ENCODE measurements at places on chromosomes 5 and 9.

GRCh38 chr5:157159209-157159751, 6.8 kb downstream of the GARIN3 start:
- no peak for DNase-seq

GRCh38 chr5:102539562-102539961, 40.8 kb upstream of the SLCO6A1 start:
- no peak for DNase-seq

DNA sequence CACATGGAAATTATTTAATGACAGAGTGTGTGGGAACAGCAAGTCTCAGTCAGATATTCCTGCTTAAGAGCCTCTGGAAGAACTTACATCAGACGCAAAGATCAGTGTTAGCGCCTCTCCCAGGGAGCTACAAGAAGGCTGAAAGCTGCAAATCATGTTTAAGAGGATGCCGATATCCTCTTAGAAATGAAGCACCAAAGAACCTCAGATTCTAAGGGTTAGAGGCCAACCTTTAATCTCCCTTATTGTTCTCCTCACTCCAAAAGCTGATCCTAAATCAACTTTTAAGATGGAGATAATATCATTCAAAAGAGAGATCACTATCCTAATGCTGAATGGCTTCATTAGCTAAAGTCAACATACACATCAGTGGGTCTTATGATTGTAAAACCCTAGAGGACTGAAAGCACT, 160.6 kb downstream of the NFIB start:
- no peak for DNase-seq

DNA sequence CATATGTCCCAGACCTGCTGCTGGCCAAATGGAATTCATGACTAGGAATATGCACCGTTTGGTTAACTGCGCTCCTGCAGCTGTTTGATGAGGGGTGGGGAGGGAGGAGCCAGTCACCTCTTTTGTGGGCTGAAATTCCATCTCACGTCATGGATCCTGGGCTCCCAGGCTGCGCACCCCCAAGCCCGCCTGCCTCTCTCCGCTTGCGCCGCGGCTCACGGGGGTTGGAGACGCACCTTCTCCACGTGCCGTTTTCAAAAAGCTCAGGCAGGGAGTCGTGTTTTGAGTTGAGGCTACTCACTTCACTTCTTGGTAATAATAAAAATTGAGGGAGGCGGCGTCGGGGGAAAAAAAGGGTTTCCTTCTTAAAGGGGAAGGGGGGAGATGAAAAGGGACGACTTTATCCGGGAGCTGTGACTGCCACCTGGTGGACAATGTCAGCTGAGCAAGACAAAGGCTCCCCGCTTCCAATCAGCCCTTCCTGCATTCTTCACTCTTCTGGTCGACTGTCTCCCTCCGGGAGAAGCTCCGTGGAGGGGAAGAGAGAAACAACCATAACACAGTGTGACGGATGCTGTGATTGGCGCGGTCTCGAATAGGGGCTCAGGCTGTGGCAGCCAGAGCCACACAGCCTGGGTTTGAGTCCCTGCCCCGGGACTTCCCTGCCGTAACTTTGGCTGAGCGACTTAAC, 15.9 kb upstream of the C5orf47 start:
- peak; percentile 52 for DNase-seq

- DNase-seq = no peak
Measured at GRCh38 chr5:131635684-131636572, 899 bp upstream of the RAPGEF6 start.

DNA sequence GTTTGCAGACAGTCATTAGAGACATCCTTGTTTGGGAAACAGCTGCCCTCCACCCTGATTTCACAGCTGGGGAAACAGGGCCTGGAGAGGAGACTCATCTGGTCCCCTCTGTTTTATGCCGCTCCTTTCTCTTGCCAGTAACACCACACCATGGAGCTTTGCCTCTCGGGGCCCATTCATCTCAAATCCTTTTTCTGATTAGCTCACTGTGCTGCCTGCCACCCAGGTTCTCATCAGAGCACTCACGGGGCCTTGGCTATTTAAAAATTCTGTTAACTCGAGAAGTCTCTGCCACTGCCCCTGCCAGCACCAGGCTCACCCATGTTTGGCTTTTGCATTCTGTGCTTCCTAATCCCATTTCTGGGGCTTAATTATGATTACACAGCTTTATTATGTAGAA, 36.8 kb upstream of the C5orf58 start:
- DNase-seq = no peak

DNA sequence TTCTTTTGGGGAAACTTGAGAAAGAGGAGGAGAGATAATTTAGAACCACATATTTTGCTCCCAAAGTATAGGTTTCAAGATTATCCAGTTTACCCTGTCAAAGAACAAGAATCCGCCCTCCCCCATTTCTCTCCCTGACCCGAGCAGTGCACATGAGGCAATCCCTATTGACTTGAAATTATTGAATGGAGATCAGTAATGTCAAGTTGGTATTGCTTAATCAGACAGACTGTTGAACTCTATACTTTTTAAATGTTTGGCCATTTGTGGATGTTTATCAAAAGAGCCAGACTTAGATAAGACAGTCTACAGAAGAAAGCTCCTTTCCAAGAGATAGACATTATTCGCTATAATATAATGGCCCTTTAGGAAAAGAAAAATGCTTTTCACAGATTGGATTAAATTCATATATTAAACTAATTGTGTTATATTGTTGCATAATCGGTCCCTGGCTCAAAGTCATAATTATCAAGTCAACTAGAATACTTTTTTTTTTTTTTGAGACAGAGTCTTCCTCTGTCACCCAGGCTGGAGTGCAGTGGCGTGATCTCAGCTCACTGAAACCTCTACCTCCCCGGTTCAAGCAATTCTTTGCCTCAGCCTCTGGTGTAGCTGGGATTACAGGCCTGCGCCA, 5.3 kb downstream of the SLC25A25 start:
- DNase-seq = no peak

DNA sequence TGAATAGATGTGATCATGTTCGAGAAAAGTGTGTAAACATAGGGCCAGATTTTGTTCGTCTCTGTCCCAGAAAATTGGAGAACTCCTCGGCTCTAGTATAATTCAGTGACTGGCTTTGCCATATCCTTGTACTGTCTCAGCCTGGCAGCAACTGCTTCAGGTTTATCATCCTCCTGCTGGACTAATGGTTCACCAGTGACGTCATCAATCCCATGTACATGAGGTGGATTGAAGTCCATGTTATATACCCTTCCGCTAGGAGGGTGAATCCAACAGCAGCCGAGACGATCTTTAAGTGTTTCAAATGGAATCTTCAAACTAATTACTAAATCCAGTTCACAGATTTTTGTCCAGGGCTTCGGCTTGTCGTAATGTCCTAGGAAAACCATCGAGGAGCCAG, 17.1 kb upstream of the PLPP1 start:
- DNase-seq = no peak

GRCh38 chr5:72959257-72959656, 3.4 kb downstream of the FCHO2 start:
- DNase-seq = no peak

GRCh38 chr5:126438267-126438666, 15.1 kb downstream of the GRAMD2B start:
- DNase-seq = no peak

DNA sequence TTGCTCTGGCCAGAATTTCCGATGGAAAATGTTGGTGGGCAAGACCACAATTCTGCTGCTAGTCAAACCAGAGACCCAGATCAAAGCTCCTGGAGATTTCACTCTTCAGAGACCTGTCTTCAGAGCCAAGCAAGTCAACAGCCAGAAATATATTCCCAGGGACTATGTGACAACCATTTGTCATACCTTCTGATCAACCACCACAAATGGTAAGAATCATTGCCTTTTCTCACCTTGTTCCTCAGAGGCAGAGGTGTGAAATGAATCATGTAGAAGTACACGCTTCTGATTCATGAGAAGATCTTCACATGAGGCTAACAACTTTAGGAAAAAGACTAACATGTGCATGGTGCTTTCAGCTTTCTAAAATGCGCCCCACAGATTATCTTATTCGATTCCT, 53.5 kb downstream of the SUSD1 start:
- DNase-seq = no peak

- no peak for DNase-seq
Measured at GRCh38 chr9:22050924-22051323, 41.8 kb upstream of the CDKN2B start.

DNA sequence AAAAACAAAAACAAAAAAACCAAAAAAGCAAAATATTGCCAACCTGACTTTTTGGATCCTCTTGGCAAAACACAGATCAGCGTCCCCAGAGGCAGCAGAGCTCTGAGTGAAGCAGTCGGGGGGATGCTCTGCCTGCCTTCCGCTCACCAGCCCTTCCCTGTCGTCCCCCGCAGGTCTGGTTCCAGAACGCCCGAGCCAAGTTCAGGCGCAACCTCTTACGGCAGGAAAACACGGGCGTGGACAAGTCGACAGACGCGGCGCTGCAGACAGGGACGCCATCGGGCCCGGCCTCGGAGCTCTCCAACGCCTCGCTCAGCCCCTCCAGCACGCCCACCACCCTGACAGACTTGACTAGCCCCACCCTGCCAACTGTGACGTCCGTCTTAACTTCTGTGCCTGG, 20.7 kb downstream of the LHX2 start:
- DNase-seq = no peak

DNA sequence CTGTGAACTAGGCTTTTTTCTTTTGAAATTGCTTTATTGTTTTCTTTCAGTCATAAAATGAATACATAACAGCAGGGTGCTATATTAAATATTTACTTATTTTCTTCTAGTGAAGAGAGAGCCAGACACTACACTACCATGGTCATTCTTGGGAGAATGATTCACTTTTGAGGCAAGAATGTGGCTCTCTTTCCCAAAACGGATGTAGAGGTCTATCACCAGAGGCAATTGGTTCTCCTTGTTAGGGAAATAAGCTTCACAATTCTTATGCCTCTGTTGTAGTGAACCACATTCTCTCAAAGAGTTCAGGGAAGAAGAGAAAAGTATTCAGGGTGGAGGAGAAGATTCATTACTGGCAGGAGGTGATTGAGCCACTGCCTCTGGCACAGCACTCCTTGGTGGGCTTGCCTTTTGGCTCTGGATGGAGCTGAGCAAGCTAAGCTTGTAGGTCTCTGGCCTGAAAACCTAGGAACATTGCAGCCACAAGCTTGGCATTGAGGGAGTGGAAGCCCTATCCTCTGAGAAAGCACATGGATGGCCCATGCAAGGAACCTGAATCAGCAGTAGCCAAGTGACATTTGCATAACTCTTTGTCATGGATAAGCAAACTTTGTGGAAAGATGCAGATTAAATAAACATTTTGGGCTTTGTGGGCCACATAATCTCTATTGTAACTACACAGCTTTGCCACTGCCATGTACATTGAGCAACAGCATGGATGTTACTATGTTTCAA, 179.0 kb upstream of the TNC start:
- DNase-seq = no peak

DNA sequence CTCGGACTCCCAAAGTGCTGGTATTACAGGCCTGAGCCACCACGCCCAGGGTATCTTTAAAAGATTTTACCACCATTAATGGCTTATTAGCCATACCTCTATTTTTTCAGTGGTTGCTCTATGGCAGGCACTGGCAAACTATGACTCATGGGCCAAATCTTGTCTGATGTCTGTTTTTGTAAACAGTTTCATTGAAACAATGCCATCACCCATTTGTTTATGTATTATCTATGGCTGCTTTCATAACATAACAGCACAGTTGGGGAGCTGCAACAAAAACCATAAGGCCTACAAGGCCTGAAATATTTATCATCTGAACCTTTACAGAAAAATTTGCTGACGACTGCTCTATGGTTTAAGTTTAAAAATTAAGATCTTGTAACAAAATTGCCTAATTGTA, 66.8 kb downstream of the SLC38A9 start:
- DNase-seq = no peak

GRCh38 chr5:43420241-43420640, 8.1 kb upstream of the CCL28 start:
- no peak for DNase-seq

- no peak for DNase-seq
Measured at GRCh38 chr5:2901096-2901495, 149.6 kb upstream of the IRX2 start.

DNA sequence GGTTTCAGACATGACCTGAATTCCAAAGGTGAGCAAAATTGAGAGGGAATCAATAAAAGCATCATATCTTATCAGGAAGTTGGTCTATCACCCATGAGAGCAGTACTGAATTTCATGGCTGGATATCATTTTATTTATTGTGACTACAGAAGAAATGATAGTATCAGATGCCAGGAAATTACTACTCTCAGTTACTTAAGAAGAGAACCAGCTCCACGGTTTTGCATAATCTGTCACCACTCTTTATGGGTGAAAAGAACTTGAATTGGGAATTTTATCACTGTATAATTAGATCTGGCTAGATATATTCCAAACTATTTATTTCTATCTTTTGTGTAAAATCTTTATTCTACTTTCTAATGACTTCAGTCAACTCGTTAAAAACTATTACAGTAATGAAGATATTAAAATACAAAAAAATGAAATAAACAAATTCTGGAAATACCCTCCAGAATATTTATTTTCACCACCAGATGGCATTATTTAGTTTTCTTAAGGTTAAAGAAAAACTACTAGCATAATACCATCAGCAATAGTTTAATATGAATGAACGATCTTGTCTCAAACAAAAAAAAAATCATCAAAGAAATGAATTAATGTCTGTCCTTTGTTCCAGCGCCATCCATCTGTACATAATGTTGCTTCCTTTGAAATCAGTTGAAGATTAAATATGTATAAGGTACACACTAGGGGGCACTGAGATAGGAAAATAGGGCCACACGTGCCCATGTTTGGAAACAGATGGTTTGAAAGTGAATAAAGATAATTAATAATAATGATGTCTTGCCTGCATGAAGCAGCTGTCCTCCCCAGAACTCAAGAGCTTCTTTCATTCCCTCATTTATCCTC, 84.7 kb upstream of the SLCO6A1 start:
- no peak for DNase-seq

DNA sequence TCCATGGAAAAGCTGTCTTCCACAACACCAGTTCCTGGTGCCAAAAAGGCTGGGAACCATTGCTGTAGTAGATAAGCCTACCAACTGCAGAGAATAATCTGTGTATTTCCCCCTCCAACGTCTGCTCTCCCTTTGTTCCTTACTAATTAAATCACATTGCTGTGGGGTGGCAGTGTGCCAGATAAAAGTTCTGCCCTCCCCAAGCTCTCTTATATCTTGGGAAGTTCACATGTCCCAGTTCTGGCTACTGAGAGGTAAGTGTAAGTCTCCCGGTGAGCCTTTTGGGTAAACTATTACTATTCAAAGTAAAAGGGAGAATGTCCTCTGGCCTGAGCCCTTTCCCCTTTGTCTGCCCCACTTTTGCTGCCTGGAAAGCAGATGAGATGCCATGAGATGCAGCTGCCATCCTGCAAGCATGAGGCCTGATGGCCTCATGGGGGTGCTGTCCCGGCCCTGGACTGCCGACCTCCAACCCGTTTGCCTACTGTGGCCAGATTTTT, 14.7 kb downstream of the ENC1 start:
- no peak for DNase-seq

GRCh38 chr9:12847561-12847960, 72.7 kb downstream of the LURAP1L start:
- no peak for DNase-seq

All from stimulated activated CD8-positive, alpha-beta memory T cell treated with anti-CD3 and anti-CD28 coated beads, Interleukin-15, amount 100 ng/mL, for 24 hours (primary cell).